Esophagus squamous epithelium (tissue), 5 donors: ENCODE measurements at places on chromosomes 7 and 10.

DNA sequence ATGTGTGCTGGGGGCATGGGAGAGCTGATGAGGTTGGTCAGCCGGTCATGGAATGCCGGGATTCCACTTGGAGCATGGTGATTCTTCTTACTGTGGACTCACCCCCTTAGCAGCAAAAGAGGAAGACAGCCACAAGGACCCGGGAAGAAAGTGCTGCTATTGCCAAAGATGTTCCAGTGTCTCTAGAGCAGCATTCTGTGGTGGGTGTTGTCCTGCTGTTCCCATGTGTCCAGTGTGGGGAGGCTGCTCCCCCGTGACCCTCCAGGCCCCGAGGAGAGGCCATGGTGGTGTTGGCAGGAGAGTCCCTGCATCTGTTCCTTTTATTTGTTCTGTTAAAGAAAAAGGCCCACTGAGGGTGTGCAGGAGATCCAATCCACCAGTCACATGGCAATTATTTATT, 499.4 kb downstream of the RPS24 start:
- no peak for DNase-seq

DNA sequence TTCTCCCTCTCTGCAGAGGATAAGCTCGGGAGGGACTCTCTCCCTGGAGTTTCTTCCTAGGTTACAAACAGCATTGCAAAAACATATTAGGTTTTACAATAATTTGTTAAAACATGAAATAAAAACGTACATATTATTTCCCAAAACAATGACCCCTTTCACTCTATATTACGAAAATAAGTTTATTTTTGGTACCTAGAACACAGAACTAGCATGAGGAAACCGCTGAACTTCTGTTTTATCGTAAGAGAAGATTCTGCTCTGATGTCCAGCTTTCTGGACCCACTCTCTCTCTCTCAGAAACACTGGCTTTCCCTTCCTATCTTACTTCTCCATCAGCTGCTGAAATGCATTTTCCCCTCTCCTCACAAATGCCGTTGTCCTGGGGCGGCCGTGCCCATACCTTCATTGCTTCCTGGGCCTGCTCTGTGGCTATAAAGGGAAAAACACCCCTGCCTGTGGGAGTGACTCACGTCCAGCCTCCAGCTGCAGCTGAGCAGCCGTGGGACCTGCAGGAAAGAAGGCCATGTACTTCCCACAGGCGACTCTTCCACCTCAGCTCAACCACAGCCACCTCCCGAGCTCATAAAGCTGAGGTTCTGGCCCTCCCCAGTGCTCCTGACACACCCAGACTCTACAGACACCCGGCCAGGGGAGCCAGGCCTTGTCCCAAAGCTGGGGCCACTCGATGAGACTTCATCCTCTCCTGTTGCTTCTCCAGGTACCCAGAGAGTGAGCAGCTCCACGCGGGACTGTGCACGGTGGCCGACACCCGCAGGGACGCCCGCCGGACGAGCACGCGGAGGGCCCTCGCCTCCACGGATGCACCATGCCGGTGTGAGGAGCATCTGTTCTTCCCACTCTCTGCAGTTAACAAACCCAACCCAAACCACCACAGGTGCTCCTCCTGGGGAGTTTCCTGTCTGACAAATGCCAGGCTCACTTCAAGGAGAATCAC, 3.1 kb downstream of the GPER1 start:
- no peak for DNase-seq

DNA sequence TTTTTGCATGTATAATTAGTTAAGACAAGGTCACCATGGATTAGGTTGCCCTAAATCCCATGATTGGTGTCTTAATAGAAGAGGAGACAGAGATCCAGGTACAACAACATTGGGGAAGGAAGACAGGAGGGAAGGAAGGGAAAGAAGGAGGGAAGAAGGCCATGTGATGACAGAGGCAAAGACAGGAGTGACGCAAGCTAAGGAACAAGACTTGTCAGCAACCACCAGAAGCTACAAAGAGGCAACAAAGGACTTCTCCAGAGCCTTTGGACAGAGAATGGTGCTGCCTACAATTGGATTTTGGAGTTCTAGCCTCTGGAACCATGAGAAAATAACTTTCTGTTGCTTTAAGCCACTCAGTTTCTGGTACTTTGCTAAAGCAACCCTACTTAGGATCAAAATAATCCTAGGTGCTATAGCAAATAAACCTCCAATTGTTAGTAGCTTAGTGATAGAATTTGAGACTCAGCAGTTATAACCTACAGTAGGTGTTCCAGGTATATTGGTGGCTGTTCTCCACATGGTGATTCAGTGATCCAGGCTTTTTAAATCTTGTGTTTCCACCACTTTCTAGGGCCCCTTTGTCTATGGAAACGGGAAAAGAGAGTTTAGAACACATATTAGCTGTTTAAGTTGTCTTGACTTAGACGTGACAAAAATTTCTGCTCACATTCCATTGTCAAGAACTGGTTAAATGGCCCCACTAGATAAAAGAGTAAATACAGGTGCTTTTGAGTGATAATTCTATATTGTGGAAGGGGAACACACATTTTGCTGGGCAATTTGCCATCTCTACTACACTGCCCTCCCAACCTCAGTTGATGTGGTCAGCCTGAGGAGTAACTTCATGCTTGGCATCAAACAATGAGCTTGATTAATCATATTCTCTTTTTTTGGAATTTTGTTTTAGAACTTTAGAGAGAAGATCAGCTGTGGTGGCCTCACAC, 70.5 kb upstream of the SP4 start:
- DNase-seq: no peak

- DNase-seq: no peak
Observed at GRCh38 chr7:77331938-77332695, 84.0 kb downstream of the GSAP start.

GRCh38 chr7:71871446-71871845, 540.7 kb downstream of the CALN1 start:
- no peak for DNase-seq

DNA sequence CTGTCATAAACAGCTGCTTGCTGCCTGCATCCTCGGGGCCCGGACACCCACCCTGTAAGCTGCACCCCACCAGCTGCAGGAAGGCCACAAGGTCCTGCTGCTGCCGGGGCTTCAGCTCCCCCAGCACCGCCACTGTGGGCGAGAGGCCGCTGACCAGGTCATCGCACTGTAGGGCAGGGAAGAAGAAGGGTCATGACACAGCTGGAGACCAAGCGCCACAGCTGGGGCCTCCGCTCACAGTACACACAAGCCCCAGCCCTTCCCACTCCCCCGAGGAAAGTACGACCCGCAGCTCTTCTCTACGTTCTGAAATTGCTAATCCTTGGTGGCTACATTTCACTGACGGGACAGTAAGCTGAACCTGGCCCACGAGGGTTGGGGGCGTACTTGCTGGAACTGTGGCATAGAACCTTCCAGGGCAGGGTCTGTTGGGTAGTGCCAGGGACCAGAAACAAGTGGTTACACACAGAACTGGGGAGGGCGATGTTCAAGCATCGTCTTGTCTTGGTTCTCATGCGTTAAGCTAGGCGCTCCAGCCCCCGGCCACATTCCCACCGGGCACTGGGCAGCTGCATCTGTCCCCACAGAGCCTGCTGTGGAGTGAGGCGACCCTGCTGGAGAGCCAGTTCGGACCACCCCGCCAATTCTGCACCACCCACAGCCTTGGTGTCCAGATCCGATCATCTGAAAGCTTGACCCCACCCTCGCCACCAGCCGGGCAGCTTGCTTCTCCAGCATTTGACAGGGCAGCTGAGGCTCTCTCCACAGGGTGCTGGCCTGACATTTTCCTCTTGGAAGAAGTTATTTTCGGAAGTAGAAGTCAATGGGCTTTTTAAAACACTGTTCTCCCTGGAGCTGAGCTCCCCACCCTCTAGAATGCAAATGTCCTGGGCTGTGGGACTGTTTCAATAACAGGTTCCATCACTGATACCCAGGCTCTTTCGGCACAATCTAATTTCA, 50.8 kb downstream of the GSDME start:
- DNase-seq: no peak

DNA sequence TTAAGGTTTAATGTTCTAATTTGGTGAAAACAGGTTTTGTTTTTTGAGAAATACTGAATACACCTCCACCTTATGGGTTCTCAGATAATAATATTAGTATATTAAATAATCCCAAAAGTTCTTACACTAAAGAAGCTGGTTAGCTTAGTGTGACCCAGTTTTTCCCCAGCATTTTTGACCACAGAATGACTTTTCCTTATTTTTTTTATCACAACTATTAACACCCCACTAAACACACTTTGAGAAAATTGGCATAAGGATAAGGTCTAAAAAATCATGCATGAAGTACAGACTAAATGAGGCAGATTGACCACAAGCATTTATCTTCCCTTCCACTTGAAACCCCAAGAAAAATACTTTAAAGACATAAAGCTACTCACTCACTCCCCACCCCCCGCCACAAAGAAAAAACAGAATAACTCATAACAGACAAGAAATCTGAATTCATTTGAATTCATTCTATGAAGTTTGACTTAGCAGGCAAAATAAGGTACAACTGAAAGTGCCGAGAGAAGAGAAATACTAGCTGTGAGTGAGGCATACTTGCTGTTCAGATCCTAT, 49.7 kb upstream of the WNT16 start:
- no peak for DNase-seq

DNA sequence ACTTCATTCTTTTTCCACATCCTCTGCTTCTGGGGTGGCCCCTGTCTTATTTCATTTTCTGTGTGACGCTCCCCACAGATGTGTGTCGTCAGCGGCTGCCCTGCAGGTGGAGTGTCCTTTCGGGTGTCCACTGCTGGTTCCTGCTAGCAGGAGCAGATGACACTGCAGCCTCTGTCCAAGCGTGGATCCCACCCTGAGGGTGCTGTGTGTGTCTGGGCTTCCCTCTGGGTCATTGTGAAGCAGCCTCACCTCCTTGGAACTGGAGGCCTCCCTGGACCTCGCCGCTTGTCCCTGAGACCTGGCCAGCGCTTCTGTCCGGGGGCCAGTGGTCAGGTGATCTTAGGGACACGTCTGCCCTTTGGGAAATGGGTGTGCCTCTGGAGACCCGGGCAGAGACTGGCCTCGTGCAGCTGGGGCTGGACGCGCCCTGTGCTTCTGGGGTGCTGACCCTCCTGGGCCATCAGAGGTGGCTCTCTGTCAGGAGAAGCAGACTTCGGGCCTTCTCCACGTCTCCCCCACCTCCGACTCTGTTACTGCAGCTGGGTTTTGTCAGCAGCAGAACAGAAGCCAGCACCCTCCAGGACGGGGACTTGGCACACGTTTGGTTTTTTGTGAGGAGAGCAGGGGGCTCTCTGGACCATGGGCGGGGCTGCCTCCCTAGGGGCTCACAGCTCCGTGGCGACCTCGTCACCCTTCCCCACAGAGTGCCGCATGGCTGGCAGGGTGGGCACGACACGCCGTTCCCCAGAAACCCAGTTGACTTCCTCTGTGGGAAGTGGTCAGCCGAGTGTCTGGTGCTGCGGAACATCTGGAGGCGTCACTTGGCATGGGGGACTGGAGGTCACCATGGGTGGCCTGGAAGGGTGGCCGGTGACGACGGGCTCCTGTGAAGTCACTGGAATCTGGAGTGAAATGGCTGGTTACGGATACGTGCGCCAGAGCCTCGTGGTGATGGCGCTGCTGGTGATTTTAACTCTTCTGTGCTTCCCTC, 48.4 kb downstream of the INPP5A start:
- no peak for DNase-seq

DNA sequence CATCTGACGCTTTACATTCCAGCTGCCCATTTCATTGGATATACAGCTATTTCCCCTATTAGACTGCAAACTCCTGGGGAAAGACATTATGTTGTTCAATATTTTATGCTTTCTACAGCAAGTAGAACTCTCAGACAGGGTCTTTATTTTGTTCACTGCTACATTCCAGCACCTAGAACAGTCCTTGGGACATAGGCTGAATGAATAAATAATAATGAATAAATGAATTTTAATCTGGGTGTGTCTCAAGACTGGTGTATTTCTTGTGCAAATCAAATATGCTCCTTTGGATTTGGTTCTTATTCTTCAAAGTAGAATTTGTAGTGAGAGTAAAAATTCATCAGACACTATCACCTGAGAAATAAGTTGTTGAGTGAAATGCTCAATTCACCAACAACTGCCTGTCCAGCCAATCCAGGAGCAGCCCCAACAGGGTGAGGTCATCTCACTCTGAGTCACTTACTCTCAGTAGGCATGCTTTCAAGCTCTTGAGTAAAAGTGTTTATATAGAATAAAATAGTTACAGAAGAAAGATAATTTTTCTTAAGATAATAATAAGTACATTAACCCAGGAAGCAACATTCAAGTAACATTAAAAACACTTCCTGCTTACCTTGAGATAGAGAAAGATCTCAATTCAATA, 287.5 kb upstream of the NPVF start:
- no peak for DNase-seq

DNA sequence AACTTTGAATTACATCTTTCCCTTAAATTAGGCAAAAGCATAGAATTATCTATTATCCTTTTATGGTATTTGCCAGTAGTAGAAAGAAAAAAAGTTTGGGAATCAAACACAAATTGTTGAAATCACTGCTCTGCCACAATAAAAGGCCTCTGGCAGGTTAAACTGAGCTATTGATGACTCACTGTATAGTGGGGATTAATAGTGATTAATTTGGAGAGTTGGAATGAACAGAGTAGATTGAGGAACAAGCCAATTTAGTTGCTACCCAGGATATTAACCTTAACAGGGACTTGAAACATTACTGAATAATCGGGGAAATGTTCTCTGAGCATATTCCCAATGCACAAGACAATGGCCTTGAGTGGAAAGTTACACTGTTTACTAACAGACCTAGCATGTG, 33.1 kb downstream of the MASTL start:
- DNase-seq: no peak

GRCh38 chr7:112130729-112131410, 75.3 kb downstream of the DOCK4 start:
- DNase-seq: no peak

DNA sequence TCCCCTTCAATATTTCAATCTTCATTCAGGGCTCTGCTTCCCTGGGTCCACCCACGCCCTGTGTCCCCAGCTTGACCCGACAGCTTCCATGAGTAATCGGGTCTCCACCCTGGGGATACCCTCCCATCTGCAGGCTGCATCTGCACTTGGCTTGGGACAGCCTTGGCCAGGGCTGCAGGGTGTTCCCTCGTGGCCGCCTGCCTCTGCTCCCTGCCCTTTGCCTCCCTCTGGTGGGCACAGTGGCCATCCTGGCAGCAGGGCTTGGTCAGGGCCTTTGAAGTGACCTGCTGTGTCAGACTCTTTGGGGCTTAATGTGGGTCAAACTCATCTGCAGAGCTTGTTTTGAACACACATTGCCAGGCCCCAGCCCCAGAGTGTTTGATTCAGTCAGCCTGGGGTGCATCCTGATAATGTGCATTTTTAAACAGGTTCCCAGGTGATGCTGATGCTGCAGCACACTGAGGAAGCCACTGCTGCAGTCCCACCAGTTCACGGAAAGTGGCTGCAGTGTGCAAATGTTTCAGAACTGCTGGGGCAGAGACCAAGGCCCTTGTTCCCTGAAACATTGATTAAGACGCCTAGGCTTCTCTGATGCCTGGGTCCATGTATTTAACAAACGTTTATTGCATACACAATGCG, 80.7 kb upstream of the SEC61G start:
- DNase-seq: no peak

- DNase-seq: no peak
Observed at GRCh38 chr7:86199881-86200614, 443.7 kb upstream of the GRM3 start.

GRCh38 chr10:7722927-7723529, 19.9 kb downstream of the ITIH2 start:
- DNase-seq: no peak
